ENCODE measurements at places on chromosomes 4 and X.

DNA sequence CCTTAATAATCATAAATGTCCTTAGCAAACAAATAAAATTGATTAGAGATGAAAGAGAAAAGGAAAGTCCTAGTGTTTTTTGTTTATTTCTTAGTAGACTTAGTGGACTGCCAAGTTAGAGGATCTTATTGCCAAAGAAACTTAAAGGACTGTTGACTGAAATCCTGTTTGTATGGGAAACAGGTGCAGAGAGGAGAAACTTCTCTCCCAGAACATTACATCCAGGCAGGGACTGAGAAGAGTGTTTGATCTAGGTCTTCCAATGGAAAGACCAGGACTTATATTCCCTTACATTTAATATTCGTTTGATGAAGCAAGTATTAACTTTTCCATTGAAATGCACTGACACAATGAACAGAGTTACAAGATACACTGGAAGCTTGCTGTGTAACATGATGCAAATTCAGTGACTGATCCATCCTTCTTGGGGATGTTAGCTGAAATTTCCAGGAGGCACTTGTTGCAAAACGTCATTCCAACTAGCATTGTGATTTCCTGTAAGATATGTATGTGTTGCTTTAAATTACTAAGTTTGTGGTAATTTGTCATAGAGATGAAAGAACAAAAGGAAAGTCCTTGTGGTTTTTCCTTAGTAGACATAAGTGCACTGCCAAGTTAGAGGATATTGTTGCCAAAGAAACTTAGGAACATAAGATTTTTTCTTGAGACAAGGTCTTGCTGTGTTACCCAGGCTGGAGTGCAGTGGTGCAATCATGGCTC is 505.6 kb downstream of the STIM2 start:
- no peak for DNase-seq

GRCh38 chr4:78880874-78881492 is 58.3 kb downstream of the PAQR3 start:
- no peak for DNase-seq

DNA sequence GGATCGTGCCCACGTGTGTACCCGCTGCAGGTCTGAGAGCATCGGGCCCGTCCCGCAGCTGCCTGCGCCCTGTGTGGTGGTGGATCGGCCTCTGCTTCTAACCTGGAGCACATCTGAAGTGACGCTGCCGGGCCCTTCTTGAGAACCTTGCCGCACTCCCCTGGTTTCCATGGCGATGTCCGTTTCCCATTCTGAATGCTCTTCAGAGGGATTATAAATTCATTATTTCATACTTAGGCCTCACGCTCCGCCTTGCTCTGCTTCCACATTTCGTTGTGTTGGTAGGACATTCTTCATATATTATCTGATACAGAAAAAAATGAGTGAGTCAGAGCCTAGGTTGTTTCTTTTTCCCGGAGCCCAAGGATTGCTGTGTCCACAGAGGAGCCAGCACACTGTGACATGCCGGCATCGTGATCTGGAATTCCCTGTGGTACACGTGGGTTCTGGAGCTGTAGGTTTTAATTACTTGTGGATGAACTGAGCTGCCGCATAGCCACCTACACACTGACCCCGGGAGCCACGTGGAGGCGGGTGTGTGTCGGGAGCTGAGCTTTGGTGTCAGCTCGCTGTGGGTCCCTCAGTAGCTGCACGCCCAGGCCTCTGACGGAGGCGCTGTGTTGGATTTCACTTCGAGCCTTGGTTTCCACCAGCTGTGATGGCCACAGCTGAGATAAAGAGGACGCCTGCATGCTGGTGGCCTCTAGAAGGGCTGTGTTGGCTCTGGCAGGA is 63.4 kb downstream of the PSAPL1 start:
- no peak for DNase-seq

GRCh38 chr4:106316773-106317409 is 541 bp downstream of the AIMP1 start:
- no peak for DNase-seq

- no peak for DNase-seq
Measured at GRCh38 chr4:54986095-54986846, 139.1 kb downstream of the KDR start.

GRCh38 chrX:51837921-51838320 is 55.5 kb upstream of the MAGED1 start:
- peak; percentile 66 for DNase-seq

DNA sequence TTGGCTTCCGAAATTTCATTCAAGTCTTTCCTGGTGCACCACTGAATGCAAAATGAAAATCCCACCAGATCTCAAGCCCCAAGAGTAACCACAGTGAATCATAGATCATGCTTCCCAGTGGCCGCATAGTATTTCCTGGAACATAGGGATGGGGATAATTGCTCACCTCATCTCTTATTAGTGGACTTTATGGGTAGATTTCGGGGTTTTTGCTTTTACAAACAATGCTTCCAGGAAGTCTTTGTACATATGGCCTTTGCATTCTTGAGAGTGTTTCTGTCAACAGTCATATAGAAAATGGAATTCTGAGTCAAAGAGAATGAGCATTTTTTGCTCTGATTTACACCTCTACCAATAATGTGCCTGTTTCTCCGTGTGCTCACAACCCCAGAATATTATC is 53.4 kb downstream of the PPEF2 start:
- no peak for DNase-seq

DNA sequence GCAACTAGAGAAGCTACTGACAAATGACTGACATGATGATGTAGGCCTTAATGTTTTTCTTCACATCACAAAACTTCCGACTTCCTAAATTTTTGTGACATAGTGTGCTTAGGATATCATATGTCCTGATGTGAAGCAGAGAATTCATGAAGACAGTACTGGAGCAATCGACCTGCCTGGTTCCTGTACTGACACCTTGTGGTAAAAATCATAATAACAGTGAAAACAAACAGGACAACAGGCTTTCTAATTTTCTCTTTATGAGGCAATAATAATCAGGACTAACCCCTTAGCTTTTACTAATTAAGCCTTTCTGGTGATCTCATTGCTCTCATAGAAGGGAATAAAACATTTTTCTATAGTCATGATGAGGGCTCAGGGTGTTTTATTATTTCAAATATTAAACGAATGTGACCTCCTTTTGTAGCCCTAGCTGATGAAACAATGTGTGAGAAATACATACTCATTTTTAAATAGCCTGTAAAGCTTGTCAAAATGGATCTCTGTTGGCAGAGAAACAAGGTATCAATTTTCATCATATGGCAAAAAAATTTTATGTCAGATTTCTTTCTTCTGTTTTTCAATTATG is 158.4 kb downstream of the TENT5D start:
- DNase-seq = peak; percentile 2

DNA sequence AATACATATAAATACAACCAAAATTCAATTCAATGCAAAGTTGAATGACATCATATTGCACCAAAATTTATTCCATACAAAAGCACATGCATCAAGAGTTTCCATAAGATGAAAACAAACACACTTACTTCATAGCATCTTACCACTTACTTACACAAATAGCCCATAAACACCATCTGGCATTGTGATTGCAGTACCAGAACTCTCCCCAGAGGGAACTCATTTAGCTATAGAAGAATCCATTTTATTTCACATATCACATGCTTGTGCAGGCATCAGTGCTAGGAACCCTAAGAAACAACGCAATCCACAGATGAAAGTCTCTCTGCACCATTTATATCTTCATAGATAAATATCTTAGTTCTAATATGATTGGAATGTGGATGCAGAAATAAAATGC is 77.9 kb downstream of the SLC7A11 start:
- DNase-seq = no peak

DNA sequence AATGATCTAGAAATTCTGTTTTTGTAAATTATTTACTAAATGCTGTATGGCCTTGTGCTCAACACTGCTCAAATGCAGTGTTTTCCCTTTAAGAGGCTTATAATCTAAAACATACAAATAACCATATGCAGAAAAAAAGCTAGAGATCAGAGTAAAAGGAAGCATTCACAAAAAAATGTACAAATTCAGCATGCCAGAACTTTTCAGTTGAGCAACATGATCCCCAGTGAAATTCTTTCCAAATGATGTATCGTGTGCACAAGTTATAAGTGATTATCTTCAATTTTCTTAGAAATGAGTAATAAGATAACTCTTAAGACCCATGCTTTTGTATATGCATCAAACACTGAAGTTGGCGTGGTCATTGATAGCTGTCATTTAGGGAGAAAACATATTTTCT is 5.0 kb downstream of the GPC3 start:
- DNase-seq = no peak

DNA sequence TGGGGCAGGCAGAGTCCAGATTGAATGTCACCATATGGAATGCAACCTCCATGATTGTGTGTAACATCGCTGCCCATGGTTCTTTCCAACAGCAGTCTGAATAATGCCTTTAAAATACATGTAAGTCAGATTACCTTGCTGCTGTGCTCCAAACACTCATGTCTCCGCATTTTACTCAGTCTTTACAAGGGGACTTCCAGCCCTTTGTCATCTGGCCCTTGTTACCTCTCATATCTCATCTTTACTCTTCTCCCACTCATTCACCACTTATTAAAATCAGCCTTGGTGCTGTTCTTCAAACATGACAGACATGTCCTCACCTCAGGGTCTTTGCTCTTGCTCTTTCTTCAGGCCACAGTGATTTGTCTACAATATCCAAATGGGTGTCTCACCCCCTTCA is 200.4 kb upstream of the GYPA start:
- no peak for DNase-seq

DNA sequence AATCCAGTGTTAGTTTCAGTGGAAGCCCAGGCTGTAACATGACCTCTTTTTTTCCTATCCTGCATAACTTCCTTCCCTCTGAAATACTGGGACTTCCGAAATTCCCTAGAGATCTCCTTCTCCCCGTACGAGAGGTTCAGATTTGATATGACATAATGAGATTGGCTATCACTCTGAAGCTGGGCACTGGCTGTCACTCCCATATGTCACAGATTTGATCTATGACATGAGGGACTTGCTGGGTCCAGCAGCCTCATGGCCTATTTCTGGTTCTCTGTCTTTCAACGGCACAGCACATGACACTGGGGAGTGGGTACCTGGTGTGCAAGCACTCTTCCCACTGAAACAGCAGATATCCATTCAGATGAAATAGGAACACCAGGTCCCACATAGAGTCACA is 36.7 kb downstream of the PF4 start:
- DNase-seq = no peak

GRCh38 chrX:70336767-70337166 is 46.9 kb downstream of the KIF4A start:
- no peak for DNase-seq

GRCh38 chr4:81562093-81562492 is 90.4 kb upstream of the RASGEF1B start:
- DNase-seq = no peak

- peak; percentile 42 for DNase-seq
Measured at GRCh38 chr4:114773339-114773738, 174.7 kb downstream of the UGT8 start.

- no peak for DNase-seq
Measured at GRCh38 chr4:145796346-145796745, 116.4 kb downstream of the C4orf51 start.

DNA sequence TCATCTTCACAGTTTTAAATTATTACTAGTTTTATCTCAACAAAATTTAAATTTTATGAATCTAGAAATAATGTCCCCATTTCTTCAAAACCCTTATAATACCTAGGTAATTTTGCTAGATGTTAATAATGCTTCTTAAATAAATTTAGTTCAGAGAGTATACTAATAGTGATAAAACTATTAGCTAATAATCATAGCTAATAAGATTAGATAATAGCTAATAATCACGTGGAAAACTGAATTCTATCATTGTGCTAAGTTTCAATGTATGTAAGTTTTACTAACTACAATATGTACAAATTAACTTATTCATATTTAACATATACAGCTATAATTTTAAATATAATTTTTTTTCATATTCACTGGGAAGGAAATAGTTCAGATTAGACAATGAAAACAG is 10.2 kb downstream of the ANKRD17 start:
- DNase-seq = no peak

DNA sequence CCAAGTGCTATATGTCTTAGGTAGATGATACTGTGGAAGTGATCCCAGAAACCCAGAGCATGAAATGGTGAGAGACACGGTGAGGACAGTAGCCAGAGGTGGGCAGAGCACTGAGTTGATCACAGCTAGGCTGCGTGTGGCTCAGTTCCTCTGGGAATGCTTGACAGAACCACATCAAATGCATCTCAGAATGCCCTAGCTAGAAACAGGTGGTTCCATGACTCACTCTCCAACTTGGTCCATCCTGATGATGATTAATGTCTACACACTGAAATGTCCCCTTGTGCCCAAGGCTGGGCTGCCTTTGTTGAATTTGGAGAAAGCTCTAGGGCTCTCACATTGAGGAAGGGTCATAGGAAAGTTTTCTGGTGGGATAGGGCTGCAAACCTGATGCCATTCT is 113.6 kb downstream of the ZNF518B start:
- DNase-seq = no peak

- no peak for DNase-seq
Measured at GRCh38 chrX:105658136-105658535, 164.2 kb upstream of the NRK start.

DNA sequence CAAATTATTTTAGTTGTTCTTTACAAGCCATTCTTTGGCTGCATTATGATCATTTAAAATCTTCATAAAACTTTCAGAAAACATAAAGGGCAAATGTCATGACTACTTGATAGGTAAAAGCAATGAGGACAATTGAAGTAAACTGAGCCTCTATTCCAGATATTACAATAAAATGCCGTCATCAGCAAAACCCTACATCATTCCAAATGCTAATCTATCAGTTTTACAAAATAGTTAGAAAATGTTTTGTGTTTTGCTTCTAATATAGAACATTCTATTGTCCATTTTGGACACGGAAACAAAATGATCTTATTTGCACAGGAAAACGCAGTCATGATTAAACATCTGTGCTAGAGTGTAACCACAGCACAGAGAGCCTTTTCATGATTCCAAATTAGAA is 1330.6 kb upstream of the ADGRL3 start:
- DNase-seq = no peak

DNA sequence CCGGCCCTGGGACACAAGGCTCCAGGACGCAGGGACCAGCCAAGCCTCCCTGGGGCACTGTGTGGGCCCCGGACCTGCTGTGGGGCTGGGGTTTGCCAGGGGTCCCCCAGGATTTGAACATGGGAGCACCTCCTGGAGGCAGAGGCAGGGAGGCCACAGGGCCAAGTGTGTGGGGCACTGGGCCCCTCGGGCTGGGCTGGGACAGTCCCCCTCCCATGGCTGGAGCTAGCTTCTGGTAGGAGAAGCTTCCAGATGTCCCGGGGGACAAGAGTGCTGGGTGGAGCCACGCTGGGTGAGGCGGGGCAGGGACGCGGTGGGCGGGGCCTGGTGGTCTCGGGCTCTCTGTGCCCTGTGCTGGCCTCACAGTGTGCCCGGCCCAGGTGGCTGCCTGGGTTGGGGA is 18.6 kb downstream of the FGFRL1 start:
- DNase-seq = no peak

GRCh38 chrX:49155900-49156837 is 6.4 kb upstream of the MAGIX start:
- DNase-seq = peak; percentile 67

- no peak for DNase-seq
Measured at GRCh38 chrX:107871136-107871535, 45.5 kb downstream of the MID2 start.

Data from NCI-H748 treated with DMSO at 0.1 percent for 48 hours (cell line).